ENCODE measurements at places on chromosomes 13 and 19. TPM values are rescaled to one million over a fixed set of nuclear protein-coding genes. Genes with fewer than 3 reads are reported as not detected.

The FOXA3 gene
- total RNA-seq: 33.7 TPM

The ZNF560 gene
- total RNA-seq: not detected

- DNase-seq: no peak
Measured at GRCh38 chr13:71583581-71583980, 283.4 kb downstream of the DACH1 start.

DNA sequence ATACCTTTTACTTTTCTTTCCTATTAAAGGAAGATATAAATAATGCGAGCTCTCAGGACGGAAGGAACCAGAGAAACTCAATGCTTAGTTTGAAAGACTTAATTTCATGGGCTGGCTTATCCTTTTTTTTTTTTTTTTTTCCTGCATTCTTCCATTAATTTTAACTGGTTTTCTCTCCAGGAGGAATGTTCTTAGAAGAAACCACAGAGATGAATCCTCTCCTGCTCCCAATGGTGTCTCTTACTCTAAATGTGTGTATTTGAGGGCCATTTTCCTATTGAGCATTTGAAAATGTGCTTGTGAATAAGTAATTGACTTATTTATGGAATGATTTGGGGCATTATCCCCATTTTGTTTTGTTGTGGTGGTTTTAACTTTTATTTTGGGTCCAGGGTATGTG, 494.9 kb downstream of the FOXO1 start:
- no peak for DNase-seq
